ENCODE measurements at places on chromosomes 6 and 20. TPM values are rescaled to one million over a fixed set of nuclear protein-coding genes. Genes with fewer than 3 reads are reported as not detected.

Gene ASCC3
- total RNA-seq = 44.6 TPM

GRCh38 chr20:20051767-20052073 is 546 bp downstream of the CRNKL1 start:
- DNase-seq = no peak

Gene NKX2-4
- not detected for total RNA-seq

DNA sequence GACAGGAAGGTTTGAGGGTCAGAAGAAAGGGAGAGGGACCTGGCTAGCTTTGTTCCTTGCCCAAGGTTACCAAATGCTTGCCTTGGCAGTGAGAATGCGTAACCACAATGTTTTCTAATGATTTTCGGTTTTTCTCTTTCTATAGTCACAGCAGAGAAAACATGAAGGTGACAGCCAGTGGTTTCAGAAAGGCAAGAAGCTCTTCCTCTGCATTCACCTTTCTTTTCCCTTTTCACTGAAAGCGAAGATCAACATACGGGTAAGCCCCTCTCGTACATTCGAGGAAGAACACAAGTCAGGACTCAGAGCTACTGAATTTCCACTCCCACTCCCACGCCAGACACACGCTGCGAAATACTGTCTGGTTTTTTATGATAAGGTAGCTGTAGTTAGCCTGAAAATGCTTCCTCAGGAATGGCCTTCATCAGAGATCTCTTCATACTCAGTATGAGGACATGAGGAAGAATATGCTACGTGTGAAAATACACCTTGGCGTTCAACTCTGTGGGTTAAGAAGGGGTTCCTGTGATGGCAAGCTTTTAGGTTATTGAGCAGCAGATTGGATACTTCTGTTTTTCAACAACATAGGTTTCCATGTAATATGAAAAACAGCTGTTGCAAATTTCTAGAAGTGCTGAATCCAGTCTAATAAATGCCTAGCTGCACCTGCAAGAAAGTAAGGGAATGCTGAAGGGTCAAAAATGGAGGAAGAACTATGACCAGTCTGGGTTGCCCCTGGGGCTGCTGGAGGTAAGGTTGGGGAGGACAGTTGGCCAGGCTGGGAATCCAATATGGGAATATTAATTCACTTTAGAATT is 7.4 kb upstream of the CD83 start:
- DNase-seq = no peak

DNA sequence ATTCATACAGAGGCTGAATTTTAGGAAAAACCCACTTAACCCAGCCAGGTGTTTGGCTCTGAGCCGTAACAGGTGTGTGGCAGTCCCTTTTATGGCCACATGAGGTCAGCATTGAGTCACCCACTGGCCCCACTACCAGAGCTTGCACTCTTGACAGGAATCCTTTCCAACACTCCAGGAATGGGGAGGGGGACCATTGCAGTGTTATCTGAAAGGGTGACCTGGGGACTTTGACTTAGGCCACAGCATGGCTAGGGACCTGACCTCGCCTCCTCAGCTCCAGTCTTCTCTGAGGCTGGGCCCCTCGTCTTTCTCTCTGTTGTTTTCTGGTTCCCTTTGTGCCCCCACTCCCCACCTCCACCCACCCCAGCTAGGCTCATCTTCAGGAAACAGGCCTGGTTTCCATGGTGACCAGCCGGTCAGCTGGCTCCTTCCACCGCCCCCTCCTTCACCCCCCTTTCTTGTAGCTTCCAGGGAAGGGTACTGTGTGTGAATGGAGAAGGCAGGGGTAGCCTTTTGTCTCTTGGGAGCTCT is 2.1 kb upstream of the TMEM151B start:
- no peak for DNase-seq

- no peak for DNase-seq
Observed at GRCh38 chr6:115001731-115002350, 659.0 kb upstream of the HS3ST5 start.
